Right kidney (tissue), 9 donors: ENCODE measurements at places on chromosomes 6 and 20.

DNA sequence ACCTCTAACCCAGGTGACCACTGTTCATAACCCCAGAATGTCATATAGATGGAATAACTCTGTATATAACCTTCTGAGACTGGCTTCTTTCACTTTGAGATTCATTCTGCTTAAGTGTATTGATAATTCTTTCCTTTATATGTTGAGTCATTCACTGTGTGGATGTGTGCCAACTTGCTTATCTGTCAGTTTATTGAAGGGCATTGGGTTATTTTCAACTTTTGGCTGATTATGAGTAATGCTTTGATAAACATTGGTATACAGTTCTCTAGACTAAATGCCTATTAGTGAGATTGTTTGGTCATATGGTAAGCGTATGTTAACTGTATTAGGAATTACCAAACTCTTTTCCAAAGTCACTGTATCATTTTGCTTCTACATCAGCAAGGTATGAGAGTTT is 453.4 kb upstream of the SPTLC3 start:
- DNase-seq: no peak

- DNase-seq: no peak
Observed at GRCh38 chr20:1456300-1456699, 10.3 kb downstream of the NSFL1C start.

DNA sequence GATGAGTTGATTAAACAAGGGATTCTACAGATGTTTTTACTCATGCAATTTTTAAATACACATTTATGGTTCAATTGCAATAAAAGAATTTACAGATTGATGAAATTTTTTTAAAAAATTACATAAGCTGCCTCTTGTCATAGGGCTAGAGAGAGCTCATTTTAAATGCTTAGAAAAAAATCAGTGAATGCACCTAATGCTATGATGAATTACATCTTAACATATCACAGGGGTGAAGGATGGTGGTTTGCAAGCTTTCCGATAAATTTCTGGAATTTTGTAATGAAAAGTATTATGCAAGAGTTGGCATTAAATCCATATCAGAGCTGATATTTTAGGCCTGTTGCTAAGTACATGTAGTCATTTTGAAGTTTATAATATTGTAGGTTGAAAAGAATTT is 29.6 kb downstream of the DSE start:
- DNase-seq: no peak

GRCh38 chr6:17091122-17091521 is 10.7 kb upstream of the STMND1 start:
- no peak for DNase-seq

- DNase-seq: no peak
Observed at GRCh38 chr20:19222520-19223040, 10.1 kb downstream of the SLC24A3 start.

- no peak for DNase-seq
Observed at GRCh38 chr6:3285732-3286131, 27.0 kb downstream of the PSMG4 start.

- no peak for DNase-seq
Observed at GRCh38 chr6:127547215-127547614, 28.1 kb upstream of the MTCL3 start.

DNA sequence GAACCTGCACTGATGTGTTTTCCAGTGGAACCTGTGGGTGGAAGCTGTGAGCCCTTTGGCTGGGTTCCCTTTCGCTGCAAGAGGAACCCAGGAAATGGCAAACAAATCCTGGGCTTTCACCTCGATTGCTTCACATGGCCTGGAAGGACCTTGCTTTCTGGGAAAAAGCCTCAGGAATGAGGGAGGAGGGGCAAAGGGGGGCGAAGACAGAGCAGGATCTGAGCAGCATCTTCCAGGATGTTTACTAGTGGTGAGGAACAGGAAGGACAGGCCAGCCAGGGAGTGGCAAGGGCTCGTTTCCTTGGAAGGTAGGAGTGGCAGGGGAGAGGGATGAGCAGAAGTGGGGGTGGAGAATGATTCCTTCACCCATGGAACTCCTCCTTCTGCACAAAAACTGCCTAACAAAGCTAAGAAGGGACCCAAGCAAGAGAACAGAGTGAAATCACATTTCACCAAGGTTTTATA is 5.9 kb downstream of the SLC2A10 start:
- no peak for DNase-seq

- DNase-seq: peak; percentile 42
Observed at GRCh38 chr20:32789896-32790750, 27.9 kb downstream of the DNMT3B start.

DNA sequence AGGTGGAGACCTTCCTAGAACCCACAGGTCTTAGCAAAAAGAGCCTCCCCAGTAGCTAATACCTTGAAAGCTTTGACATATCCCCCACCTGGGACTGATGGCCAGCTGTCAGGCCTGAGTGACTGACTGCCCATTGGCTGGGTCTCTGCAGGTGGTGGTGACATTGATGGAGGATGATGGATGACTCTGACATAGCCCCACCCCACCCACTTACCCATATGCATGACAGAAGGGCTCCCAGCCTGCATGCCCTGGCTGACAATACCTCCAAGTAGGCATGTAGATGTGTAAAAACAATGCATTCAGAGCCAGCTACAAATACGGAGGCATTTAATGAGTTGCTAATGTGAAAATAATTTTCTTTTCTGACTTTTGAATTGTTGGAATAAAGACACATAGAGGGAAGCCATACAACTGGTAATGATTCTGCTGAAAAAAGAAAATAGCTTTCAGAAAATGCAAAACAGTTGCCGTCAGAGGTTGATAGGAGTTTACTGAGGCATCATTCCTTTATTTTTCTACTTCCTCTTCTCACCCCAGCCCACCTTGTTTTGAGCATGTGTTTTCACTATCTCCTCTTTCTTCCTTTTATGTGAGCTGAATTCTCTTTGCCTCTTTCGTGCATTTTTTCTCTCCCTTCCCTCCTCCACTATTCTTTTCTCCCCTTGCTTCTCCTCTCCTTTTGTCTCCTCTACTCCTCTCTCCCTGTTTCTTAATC is 70.6 kb downstream of the OLIG3 start:
- no peak for DNase-seq
